ENCODE measurements at places on chromosomes 11 and 22. TPM values are rescaled to one million over a fixed set of nuclear protein-coding genes. Genes with fewer than 3 reads are reported as not detected.

Gene AKIP1
- total RNA-seq, result 42.3 TPM

Gene TMPRSS5
- total RNA-seq, result 0.08 TPM

Gene TANGO2
- 13.7 TPM for total RNA-seq

Gene NCF4
- not detected for total RNA-seq

Gene ELMOD1
- 0.15 TPM for total RNA-seq

Gene KCNQ1OT1
- total RNA-seq, result 0.06 TPM

Gene C1QTNF6
- 8.6 TPM for total RNA-seq
